ENCODE measurements at places on chromosomes 12 and 14.
A peak's percentile ranks its signal among the peaks of the same experiment; 100 is the strongest.

DNA sequence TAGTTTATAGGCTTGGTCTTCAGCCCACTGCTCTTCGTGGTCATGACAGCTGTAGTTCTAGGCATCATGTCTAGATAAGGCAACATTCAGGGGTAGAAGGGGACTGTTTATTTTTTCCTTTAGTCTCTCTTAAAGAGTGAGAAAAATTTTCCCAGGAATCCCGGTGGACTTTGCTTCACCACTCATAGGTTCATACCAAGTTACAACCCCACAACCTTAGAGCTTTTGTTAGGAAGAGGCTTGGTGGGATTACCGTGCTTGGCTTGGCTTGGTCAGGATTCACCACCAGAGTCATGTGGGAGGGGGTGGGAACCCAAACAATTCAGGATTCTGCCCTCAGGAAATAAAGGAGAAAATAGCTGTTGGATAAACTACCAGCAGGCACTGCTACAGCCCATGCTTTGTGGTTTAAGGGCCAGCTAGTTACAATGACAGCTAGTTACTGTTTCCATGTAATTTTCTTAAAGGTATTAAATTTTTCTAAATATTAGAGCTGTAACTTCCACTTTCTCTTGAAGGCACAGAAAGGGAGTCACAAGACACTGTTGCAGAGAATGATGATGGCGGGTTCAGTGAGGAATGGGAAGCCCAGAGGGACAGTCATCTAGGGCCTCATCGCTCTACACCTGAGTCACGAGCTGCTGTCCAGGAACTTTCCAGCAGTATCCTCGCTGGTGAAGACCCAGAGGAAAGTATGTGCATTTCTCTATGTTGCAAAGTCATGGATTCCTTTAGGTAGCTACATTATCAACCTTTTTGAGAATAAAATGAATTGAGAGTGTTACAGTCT, 25.9 kb upstream of the PAPLN start:
- no peak for DNase-seq

GRCh38 chr12:28771968-28772367, 377.1 kb upstream of the FAR2 start:
- no peak for DNase-seq

- no peak for DNase-seq
Measured at GRCh38 chr12:89840162-89840922, 131.7 kb upstream of the ATP2B1 start.

- no peak for DNase-seq
Measured at GRCh38 chr12:78403136-78403535, 461.4 kb upstream of the SYT1 start.

- DNase-seq, result no peak
Measured at GRCh38 chr14:96191841-96192462, 12.7 kb upstream of the BDKRB2 start.

DNA sequence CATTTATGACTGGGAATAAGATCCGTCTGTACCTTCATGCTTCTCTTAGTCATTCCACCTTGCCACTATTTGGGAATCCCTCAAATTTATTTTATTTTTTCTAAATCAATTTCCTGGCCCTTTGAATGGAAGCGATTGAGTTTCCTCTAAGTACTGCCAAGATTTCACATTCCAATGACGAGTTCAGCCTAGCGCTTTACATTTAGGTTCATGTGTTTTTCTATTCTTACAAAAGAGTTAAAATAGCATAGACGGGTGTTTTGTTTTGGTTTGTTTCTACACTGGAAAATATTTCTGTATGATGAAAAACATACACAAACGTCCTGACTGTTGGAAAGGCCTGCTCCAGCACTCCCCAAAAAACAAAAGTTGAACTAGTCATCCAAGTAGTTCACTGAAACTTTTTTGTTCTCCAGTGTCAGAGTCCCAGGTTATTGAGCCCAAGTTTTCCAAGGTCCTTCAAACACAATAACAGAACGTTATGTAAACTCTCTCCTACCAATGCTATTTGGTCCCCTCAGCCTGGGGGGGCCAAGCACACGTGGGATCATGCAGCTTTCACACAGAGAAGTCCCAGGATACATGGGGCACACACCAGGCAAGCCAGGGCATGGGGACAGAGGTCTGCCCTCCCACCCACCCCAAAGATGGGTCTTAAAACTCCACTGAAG, 74.8 kb upstream of the FOXN3 start:
- DNase-seq, result peak; percentile 89

GRCh38 chr12:79935624-79936345, 888 bp upstream of the PPP1R12A start:
- no peak for DNase-seq

GRCh38 chr14:68526512-68527091, 266.3 kb downstream of the ZFP36L1 start:
- DNase-seq, result no peak

- no peak for DNase-seq
Measured at GRCh38 chr14:86027144-86027543, 497.2 kb downstream of the FLRT2 start.
